Sciatic nerve (tissue), 2 donors: ENCODE measurements at places on chromosomes 3 and 15.

DNA sequence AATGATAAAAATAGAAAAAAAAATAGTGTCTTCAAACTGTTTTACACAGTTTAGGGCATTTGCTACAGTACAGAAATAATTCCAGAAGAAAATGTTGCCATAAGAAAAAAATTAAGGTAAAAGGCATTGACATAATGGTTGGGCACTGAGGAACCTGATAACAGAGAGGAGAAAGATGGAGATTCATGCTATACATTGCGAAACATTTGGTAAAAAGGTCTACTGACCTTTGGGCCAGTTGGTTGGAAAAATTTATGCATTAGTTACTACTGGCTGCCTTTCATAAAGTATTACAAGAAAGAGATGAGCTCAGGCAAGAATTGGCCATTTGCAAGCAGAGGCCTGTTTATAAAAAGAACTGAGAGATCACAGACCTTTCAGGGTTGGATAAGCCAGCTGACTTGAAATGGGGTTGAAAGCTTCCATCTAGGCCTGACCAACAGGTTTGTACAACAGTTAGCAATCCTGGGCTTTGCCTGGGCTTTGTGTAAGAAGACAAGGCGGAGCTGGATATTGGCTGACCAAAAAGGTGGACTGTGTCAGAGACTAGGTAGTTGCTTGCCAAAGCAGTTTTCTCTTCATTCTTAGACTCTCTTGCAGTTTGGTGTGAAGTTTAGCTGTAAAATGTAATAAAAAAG lies 166.6 kb upstream of the MCTP2 start:
- no peak for DNase-seq

GRCh38 chr3:180983136-180983535 lies 6.4 kb downstream of the DNAJC19 start:
- no peak for DNase-seq

DNA sequence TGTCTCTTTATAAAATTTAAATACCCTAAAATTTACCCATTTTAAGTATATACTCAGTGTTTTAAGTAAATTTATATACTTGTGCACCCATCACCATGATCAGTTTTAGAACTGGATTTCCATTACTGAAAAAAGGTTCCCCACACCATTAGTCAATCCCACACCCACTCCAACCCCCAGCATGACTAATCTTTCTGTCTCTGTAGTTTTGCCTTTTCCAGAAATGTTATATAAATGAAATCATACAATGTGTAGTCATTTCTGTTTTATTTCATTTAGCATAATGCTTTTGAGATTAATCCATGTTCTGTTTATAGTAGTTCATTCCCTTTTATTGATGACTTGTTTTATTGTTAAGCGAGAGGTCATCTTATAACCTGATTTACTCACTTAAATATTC lies 66.1 kb upstream of the LIMD1 start:
- no peak for DNase-seq

DNA sequence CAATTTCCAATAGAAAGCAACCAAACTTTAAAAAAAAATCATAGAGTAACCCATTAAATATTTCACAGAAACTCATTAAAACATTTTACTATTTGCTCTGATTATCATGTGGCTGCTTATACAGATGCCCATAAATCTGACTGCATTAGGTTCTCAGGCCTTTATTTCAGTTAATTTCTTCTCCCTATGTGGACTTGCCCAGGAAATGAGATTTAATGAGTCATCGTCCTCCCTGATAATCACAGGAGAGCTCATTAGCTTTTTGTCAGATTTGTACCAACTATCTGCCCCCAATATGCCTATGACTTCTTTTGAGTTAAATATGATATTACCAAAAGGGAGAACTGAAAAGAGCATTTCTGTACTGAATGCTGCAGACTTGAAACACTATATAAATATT lies 168.0 kb downstream of the FOXB1 start:
- no peak for DNase-seq

GRCh38 chr3:193851428-193851847 lies 258.4 kb downstream of the OPA1 start:
- no peak for DNase-seq

DNA sequence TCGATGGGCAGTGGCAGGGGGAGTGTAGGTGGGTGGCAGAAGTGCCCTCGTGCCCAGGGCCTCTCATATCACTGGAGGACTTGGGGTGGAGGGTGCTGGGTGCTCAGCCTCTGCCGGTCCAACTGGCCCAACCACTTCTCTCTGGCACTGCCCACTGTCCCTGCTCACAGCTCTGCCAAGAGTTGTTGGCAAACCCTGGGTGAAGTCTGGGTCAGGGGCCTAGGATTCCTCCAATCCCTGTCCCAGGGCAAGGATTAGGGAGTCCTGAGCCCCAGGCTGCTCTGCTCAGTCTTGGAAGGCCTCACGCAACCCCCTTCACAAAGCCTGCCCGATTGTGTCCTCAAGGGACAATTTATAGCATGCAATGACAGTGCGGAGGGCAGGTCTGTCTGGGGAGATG lies 5.2 kb upstream of the PRKCD start:
- DNase-seq = no peak

DNA sequence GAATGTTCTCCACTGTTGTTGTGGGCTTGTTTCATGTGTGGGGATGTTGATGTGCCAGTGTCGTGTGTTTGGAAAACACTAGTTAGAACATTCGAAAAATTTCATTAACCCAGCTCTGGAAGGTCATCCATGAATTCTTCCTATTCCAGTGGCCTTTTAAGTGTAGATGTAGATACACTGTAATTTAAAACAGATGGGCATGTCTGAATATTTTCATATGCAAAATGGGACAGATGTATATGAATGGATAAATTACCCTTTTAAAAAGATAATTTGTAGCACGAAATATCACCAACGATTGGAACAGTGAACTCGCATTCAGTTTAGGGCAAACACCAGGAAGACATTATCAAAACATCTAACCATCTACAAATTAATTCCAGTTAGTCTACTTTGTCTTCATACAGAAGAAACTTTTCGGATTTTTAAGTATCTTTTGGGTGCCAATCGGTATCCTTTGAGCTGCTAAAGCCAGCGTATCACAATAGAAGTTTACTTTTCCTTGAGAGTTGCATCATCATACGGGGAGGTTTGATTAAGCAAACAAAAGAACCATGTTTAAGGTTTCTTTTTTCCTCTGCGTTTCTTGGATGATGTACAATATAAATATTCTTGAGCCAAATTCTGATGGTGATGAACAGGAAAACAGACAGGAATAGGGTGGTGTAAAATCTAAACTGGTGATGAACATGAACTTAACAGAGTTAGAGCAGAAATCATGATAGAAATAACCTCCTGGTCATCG lies 528.1 kb downstream of the FOXP1 start:
- DNase-seq = no peak
